ENCODE measurements at places on chromosomes 5 and 9.

DNA sequence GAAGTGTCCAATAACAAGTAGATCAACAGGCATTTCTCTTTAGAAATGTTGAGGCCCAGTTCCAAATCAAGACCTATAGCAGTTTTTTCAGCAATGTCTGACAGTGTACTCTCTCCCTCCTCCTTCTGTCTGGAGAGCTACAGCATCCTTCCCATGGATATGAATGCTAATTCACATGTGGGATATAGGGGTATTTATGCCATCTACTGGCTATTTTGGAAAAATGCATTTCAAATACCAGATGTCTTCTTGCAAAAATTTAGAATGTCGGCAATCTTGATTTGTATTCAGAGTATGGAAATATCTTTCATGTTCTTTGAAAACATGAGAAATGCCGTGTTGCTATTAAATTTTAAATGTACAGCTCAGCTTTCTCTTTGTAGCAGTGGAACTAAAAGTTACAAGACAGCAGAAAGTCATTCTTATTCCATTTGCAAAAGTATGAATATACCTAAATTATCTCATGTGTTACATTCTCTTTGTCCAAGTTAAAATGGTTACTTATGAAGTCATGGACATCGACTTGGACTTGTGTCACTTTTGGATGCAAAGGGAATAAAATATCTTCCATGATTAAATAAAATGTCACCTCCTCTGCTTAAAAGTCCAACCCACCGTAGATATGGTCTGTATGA is 647.8 kb downstream of the TAF11L14 start:
- no peak for DNase-seq

GRCh38 chr5:87430863-87431457 is 18.2 kb upstream of the CCNH start:
- DNase-seq, result no peak

- no peak for DNase-seq
Measured at GRCh38 chr9:91483835-91484234, 60.2 kb upstream of the NFIL3 start.

DNA sequence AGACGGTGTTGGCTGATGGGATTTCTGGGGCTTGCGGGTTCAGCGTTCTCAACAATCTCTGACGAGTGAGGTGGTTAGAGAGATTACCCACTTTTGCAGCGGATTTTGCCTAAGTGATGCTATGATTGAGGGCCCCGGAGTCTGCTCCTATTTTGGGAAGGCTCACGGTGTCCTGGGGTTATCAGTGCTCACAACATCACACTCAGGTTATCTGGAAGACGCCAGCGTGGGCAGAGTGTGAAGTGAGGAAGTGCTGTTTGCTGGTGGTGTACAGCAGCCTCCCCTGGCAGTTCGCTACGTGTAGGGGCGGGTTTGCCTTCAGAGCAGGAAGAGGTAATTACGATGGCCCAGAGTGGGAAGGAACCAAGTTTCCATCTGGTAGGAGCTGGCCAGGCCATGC is 341.2 kb upstream of the IRX2 start:
- no peak for DNase-seq

DNA sequence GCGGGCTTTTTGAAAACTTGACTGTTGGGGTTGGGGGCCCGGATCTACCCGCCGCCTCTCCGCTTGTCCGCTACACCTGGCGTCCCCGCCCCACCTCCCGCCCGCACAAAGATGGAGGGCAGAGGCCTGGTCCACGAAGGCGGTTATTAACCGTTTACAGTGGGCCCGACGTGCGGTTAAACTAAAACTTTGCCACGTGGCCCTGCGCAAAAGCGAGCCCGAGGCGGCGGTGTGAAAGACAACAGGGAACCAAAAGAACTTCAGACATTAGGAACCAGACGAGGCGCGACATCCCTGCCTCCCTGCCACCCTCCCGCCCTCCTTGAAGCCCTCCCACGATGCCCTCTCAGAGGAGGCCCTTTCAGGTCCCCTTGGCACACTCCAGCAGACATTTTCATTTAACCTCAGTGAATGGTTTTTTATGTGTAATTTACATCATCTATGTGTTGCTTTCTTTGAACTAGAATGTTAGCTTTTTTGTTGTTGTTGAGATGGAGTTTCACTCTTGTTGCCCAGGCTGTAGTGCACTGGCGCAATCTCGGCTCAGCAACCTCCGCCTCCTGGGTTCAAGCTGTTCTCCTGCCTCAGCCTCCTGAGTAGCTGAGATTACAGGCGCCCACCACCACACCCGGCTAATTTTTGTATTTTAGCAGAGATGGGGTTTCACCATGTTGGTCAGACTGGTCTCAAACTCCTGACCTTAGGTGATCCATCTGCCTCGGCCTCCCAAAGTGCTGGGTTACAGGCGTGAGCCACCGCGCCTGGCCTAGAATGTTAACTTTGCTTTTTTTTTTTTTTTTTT is 999 bp upstream of the HNRNPA0 start:
- no peak for DNase-seq

GRCh38 chr9:4197548-4197947 is 102.3 kb downstream of the GLIS3 start:
- DNase-seq, result no peak

- DNase-seq, result no peak
Measured at GRCh38 chr5:55817030-55817429, 34.1 kb upstream of the IL31RA start.

- no peak for DNase-seq
Measured at GRCh38 chr9:22129133-22129532, 120.0 kb upstream of the CDKN2B start.

DNA sequence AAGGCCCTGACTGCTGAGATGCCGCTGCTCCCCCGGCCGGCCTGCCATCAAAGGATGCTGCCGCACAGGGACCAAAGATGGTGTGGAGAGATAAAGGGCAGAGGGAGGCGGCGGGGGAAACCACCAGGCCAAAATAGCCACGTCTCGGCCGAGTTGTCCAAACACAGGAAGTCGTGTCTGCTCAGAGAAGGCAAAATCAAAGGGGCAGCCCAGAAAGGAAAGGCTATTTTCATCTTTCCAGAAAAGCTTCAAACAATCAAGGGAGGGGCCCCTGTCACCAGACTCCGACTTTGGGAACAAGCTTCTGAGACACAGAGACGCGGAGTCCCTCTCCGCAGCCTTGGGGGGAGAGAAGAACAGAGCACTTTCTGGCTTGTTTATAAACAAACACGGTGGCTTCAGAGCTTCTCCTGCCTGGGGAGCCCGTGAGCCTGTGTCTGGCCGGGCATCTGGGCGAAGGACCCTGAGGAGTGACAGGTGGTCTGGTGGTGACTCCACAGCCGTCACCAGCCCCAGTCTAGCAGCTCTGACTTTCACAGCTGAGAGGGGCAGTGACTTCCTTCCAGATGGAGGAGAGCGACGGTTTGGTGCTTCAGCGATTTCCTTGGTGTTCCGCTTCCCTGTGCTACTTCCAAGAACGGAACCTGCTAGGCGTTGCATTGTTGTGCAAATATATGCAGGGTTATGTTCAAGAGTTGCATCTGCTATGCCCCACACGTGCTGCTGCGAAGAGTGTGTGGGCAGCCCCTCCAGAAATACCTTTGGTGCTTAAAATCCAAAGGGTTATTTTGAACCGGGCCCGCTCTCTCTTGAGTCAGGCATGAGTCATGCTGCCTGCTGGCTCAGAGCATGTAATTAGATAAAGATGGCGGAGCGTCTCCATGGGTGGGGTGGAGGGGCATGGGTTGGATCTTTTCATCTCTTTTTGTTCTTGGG is 24.0 kb downstream of the ADAMTSL2 start:
- DNase-seq, result peak; percentile 53

DNA sequence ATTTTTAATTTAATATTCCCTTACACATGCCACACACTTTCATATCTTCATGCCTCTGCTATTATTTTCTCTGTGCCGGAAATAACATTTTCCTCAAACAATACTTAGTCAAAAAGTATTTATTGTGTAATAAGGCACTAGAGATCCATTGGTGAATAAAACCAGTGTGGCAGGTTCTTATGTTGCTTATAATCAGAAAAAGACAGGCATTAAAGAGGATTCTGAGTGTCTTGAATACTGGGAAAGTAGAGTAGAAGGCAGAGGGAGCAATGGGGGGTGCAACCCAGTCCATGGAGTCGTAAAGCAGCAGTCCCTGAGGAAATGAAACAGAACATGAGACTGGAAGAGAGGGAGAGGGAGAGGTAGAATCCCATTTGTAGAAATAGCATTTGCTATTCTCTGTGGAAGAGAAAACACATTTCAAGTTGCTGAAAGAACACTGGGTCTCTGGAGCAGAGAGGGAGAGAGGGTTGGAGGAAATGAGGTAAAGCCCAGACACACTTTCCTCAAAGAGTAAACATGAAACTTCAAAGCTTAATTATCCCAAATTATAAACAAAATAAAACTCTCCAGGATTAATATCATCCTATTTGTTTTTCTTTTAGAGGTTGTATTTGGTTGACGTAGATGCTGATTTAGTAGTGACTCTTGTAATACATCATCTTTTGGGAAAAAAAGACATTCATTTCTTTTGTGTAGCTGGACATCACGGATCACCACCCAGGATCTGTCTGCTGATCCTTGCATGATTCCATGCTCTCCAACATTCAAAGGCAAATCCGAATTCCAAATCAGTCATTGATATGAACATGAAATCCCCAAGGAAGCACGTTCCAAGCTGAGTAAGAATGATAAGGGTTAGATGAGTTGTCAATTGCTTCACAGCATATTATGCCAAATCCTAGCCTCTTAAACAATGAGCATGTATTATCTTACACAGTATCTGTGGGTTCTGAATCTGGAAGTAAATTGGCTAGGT is 37.4 kb upstream of the GRAMD2B start:
- DNase-seq, result no peak

DNA sequence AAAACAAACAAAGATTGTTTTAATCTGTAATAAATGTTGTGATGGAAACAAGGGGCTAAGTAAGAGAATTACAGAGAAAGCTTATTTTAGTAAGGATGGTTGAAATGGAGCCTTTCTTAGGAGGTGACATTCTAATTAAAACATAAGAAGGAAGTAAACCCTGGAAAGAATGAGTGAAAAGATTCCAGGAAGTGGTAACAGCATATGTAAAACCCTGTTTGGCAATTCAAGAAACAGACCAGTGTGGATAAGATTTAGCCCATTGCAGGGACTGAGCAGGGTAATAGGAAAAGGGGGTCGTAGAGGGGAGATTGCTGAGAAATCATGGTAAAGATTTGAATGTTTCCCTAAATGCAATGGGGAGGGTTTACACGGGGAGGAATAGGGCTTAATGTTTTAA is 21.6 kb upstream of the PIP5K1B start:
- no peak for DNase-seq

DNA sequence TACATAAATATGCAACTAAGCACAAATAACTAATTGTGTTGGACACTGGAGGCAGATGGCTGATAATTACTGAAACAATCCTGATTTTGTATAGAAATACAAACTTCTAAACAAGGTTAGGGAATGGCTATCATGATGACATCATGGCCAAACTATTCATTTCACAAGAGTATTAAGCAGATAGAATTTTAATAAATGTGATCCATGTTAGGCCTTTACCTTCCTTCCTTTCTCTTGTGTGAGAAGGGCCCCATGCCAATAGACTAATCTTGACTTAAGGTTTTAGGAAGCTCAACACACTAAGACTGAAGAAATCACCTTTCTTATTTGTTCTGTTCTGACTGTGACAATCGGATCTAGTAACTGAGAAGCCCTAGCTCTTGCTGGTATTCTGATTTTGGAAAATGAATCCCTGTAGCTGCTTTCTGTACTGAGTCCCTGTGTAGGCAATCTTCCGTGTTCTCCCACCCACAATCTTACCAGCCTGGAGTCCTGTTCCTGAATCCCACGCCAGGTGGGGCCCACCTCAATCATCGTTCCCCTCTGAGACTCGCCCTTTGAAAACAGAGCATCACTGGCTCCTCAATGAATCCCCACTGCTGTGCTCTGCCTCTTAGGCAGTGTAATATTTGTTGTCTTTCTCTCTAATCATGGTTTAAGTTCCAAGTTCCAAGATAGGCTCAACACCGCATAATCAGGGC is 168.7 kb upstream of the GNA14 start:
- no peak for DNase-seq

- DNase-seq, result no peak
Measured at GRCh38 chr5:158317507-158317906, 458.6 kb upstream of the CLINT1 start.

GRCh38 chr9:125360601-125361000 is 99.0 kb downstream of the GAPVD1 start:
- DNase-seq, result no peak

DNA sequence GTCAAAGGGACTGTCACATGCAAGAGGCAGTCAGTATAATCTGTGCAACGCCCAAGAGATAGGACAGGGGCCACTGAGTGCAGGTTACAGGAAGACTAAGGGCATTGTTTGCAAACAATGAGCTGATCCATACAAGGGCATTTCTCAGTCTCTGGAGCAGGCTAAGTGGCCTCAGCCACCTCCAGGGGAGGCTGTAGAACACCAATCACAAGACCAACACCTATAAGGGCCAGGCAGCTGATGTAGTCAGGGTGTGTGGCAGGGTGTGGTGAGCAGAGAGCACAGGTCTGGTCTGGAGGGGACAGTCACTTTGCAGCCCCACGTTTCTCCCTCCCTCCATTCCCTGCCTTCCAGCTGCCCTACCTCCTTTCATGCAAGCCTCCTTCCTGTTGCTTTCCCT is 83.2 kb upstream of the ADRA1B start:
- DNase-seq, result no peak

DNA sequence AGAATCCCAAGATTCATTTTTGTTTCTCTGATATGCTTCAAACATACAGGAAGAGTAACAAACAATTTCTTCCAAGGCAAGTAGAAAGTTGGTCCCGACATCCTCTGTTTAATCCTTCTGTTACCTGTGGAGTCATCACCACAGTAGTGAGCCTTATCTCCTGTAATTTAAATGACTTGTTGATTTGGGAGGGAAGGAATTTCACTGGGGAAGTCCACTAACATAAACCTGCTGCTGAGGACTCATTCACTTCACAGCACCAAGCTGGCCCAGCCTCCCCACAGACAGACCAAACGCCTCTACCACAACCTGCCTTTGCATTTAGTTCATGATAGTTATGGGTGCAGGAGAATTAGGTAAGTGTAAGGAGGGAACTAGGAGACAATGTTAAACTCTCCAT is 63.2 kb downstream of the PRKACG start:
- DNase-seq, result no peak

GRCh38 chr9:93081931-93082330 is 14.1 kb upstream of the CARD19 start:
- DNase-seq, result peak; percentile 3

DNA sequence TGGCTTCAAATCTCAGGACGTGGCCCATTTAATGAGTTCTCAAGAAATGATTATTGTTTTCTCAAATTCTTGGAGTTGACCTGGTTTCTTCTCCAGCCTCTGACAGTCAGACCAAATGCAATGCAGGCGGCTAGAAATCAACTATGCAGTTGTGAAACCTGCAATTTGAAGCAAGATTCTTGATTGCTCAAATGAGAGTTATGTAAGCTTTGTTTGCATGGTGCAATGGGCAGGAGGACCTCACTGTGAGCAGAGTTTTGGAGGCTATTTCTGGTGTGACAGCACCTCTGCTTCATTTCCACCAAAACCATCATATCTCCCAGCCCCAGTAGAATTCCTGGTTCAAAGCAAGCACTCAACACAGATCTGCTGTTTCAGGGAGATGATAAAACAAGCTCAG is 500.0 kb upstream of the KLF4 start:
- no peak for DNase-seq

DNA sequence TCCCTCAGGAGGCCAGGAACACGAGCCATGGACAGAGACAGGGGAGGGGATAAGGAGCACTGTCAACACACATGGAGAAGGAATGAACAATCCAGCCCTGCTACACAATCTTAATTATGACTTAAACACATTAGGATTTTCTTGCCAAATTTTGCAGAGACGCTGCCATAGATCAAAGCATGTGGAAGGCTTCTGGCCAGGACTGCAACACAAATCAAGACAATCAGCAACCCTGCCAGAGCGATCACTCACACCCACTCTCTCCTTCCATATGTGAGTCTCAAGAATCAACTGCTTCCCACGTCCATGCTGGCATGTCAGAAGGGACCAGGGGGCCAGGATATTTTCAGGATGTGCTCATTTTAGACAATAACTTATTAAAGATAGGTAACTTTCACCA is 85.6 kb downstream of the ROR2 start:
- DNase-seq, result no peak
